ENCODE measurements at places on chromosomes 11 and 22.

DNA sequence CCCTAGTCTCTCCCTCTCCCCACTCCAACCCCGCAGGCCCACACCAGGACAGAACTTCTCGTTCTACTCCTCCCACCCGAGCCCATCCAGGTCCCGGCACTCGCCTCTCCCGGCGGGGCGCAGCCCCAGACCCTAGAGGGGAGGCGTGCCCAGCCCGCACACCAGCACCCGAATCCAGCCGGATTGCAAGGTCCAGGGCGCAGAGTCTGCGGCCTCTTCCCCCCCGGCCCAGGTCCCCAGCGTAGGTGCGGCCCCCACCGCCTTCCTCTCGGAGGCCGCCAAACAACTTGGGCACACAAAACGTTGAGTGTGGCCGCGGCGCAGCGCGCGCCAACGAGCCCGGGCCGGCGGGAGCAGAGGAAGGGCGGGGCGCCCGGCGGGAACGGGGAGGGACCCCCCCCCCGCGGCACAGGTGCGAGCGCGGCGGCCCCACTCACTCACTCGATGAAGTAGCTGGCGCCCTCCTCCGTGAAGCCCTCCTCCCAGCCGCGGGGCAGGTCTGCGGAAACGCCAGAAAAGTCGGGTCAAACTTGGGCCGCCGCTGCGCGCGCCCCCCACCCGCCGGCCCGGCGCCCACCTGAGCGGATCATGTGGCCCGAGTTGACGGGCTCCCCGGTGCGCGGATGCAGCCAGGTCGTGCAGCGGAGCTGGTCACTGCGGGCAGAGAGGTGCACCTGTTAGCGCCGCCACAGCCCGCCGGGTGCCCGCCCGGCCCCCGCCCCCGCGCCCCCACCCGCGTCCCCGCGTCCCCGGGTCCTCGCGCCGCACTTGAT lies 480 bp downstream of the PLEKHA7 start:
- no peak for DNase-seq

GRCh38 chr22:21642584-21643448 lies 714 bp downstream of the SDF2L1 start:
- no peak for DNase-seq

GRCh38 chr22:37623075-37624016 lies 14.7 kb downstream of the GGA1 start:
- DNase-seq: no peak

- no peak for DNase-seq
Observed at GRCh38 chr11:1384199-1384970, 5.3 kb upstream of the BRSK2 start.

GRCh38 chr11:64115531-64116522 lies 50.1 kb downstream of the MACROD1 start:
- DNase-seq: no peak

GRCh38 chr11:57394203-57394965 lies 3.9 kb upstream of the PRG2 start:
- DNase-seq: no peak

GRCh38 chr11:34899633-34900016 lies 16.6 kb downstream of the APIP start:
- no peak for DNase-seq

DNA sequence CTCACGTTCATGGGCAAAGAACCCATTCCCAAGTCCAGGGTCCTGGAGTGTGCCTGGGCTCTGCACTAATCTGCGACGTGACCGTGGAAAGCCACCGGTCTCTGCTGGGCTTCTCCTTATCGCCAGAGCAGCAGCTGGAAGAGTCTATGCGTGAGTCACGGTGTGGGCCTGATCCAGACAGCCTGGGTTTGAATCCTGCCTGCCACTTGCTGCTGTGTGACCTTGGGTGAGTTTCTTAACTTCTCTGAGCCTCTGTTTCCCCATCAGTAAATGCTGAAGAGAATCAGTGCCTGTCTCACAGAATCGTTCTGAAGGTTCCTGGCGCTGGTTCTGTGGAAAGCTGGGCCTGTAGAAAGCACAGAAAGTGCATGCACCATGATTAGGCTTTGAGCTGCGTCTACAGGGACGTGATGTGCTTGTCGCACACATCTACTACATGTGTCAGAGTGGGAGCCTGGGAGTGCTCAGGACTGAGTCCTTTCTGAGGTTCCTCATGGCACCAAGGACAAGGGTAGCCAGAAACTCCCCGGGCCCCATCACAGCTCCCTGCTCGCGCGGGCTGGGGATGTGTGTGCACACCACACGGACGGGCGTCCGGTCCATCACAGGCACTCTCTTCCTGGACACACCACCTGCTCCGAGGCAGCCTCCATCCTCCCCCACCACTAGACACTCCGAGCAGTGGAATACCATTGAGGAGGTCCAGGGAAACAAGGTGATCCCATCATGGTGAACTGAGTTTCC lies 20.5 kb upstream of the PDGFB start:
- DNase-seq: no peak

DNA sequence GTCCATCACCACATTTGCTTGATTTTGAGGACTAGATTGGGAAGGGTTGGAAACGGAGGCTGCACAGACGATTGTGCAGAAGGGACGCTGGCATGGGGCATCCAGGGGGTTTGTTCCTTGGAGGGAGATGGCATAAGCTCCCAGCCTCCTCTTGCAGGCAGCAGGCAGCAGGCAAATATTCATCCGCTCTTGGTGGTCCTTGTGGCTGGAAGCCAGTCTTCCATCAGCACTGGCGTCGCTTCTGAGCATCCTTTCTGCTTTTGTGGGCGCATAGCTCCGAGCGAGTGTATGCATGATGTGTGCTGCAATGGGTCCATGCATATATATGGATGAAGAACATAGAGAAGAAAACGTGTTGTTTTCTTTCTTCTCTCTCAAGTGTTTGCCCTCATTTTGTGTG lies 166.1 kb upstream of the NTM start:
- no peak for DNase-seq

DNA sequence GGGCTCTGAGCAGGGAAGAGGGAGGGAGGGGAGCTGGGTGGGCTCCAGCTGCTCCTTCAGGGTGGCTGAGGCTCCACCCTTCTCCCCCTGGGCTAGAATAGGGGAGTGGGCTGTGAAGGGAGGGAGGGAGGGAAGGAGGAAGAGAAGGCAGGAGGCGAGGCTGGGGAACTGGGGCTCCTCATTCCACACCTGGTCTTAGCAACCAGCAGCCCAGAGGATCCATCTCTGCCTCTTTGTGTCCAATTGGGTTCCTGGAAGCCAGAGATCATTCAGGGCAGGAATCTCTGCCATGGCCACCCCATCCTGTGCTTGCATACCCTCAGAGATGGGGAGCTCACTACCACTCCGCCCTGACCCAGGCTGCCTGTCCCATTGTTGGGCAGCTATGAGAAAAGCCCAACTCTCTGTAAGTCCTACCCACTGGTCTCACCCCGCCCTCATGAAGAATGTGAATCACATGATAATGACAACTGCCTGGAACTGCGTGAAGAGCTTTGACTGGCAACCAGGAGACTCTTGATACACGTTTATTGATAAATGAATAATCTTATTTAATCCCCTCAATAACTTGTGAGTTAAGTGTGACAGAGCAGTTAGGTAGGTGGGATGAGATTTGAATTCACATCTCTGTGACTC lies 7.9 kb downstream of the NCF4 start:
- DNase-seq: no peak

- DNase-seq: no peak
Observed at GRCh38 chr11:35107861-35108260, 31.1 kb upstream of the CD44 start.

- no peak for DNase-seq
Observed at GRCh38 chr22:23401910-23402274, 178.2 kb downstream of the IGLL1 start.

DNA sequence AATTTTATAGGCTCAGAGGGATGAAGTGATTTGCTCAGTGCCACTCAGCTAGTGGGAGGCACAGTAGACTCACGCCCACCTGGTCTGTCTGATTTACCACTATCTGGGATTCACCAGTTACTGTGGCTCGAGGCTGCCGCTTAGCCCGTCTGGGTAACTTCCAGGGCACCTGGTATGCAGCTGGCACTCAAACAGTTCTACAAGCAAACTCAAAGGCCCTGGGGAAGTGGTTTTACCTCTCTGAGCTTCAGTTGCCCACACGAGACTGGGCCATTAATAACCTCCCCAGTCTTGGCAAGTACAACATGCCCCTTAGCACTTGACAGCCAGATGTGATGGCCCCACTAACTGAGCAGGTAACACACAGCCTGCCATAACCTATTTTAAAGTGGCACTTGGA lies 2.6 kb downstream of the GDPD5 start:
- DNase-seq: no peak

- no peak for DNase-seq
Observed at GRCh38 chr11:31974366-31975136, 116.3 kb upstream of the RCN1 start.

DNA sequence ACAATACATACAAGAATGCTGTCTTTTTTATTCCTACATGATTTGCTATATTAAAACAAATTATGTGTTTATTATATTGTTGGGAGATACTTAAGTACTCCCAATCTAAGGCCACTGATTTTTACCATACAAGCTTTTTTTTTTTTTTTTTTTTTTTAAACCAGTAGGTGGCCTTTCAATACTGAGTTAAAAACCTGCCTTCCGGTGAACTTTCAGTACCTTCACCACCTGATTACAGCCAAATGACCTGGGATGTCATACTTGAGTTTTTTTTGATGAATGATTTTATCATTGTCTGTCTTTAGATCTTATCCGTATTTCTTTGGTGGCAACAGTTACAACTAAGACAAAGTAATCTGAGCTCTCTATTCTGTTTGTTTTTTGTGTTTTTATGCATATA lies 94.0 kb upstream of the FOLH1 start:
- DNase-seq: no peak

- no peak for DNase-seq
Observed at GRCh38 chr22:37485395-37486223, 575 bp downstream of the MFNG start.

GRCh38 chr11:129041611-129042018 lies 98.9 kb upstream of the TP53AIP1 start:
- no peak for DNase-seq

DNA sequence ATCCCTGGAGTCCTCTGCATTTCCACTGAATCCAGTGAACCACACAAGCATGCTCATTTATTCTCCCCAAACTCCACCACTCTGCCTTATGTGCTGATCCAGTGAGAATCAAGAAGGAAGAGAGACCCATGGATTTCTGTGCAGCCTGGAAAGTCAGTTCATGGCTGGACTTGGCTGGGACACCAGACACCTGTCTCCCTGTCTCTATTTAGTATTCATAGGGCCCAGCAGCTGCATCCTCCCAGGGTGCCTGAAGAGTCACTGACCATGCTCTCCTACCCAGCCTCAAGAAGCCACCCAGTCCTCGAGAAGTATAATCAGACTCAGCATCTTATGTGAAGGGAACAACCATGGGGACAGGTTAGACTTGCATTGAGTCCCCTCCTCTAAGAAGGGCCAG lies 83.2 kb downstream of the ZNF280B start:
- DNase-seq: no peak

- peak; percentile 33 for DNase-seq
Observed at GRCh38 chr22:46576556-46577367, 39.3 kb upstream of the CELSR1 start.

DNA sequence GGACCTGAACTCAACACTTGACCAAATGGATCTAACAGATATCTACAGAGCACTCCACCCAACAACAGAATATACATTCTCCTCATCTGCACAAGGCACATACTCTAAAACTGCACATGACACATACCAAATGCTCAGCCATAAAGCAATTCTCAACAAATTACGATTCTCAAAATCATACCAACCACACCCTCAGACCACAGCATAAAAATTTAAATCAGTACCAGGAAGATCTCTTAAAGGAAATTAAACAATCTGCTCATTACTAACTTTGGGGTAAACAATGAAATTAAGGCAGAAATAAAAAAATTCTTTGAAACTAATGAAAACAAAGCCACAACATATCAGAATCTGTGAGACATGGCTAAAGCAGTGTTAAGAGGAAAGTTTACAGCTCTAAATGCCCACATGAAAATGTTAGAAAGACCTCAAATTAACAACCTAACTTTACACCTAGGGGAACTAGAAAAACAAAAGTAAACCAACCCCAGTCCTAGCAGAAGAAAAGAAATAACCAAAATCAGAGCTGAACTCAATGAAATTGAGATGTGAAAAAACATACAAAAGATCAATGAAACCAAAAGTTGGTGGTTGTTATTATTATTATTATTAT lies 37.2 kb downstream of the TMEM123 start:
- DNase-seq: no peak

DNA sequence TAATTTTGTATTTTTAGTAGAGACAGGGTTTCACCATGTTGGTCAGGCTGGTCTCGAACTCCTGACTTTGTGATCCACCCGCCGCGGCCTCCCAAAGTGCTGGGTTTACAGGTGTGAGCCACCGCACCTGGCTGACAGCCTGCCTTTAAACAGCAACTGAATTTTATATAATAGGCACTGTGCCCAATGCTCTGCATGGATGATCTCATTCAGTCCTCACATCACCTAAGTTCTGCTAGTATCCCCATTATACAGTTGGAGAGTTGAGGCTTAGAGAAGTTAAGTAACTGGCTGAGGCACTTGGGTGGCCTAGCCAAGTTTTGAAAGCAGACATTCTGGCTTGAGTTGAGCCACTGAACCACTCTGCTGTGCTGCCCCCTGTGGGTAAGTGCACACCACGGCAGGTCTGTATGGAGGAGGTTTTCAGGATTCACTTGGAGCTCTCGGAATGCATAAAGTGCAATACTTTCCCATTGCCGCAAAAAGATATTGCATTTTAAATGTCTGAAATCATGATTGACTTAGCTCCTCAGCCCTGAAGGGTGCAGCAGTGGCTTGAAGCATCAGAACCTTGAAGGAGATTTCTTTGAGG lies 112.4 kb downstream of the LDLRAD3 start:
- no peak for DNase-seq

- peak; percentile 15 for DNase-seq
Observed at GRCh38 chr22:32985899-32986765, 72.0 kb downstream of the SYN3 start.

DNA sequence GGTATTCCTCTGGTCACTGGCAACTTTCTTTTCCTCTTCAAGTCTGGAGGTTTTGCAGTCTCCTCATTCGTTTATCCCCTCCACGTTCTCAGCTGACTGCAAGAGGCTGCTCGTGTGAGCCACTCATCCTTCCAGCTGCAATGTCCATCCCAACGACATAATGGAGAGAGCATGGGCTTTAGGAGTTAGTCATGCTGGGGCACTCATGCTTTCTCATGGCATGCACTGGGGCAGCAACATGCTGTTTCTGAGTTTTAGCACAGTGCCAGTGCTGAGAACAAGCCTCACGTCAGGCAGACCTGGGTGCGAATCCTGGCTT lies 7.1 kb downstream of the DCPS start:
- no peak for DNase-seq

Measured in NCI-H1048 (cell line).